ENCODE measurements at places on chromosomes 5 and 9. TPM values are rescaled to one million over a fixed set of nuclear protein-coding genes. Genes with fewer than 3 reads are reported as not detected.

The HAVCR1 gene
- 0.14 TPM for total RNA-seq

The MEGF10 gene
- total RNA-seq = 1.1 TPM

The CARD9 gene
- total RNA-seq = 2.8 TPM

The FREM1 gene
- total RNA-seq = 5.1 TPM

The MELK gene
- total RNA-seq = 26.5 TPM

The YIPF5 gene
- total RNA-seq = 23.6 TPM

- no peak overlapping the region for H3K27ac ChIP-seq
- peaks cover 2% of the 10 kb centered on the region for H3K27me3 ChIP-seq
- H3K4me3 ChIP-seq = no peak overlapping the region
- H3K36me3 ChIP-seq = no peaks in the 10 kb centered on the region
- no peak for DNase-seq
These were observed 284.3 kb upstream of the IRX4 start for GRCh38 chr5:2166979-2167377.

DNA sequence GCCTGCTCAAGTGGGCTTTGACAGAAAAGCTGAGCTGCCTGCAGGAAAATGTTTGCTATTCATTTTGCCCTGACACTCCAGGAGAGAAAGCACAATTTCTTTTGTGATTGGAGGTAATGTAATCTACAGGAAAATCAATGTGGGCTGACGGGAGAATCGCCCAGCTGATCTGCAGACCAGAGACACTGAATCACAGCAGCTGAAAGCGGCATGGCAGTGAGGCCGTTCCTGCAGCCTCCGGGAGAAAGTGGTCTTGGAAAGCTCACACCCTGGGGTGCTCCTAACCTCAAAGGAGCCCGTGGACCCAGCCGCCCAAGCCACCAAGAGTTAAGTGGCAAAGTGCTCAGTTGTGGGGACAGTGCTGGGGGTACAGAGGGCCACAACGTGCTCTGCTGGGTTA, 593.6 kb downstream of the BNC2 start:
- no peak overlapping the region for H3K4me3 ChIP-seq
- H3K27me3 ChIP-seq = no peaks in the 10 kb centered on the region
- H3K36me3 ChIP-seq = no peaks in the 10 kb centered on the region
- no peak overlapping the region for H3K27ac ChIP-seq
- H3K4me1 ChIP-seq = peaks cover 7% of the 10 kb centered on the region
- no peak for DNase-seq

DNA sequence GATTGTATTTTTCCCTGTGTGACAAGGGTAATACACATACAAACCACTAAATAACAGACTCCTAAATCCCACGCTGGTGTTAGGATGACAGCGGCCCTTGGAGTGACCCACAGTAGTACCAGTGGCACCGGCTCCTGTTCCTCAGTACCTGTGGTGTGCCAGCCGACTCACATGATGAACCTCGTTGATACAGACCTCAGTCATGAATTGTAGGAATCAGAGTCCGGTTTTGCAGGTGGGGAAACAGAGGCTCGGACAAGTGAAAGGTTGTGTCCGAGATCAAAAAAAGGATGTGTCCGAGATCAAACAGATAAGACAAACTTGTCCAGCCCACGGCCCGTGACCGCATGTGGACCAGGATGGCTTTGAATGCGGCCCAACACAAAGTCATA, 78.0 kb downstream of the AMBP start:
- no peaks in the 10 kb centered on the region for H3K36me3 ChIP-seq
- no peaks in the 10 kb centered on the region for H3K4me1 ChIP-seq
- H3K27me3 ChIP-seq = no peaks in the 10 kb centered on the region
- H3K4me3 ChIP-seq = no peak overlapping the region
- DNase-seq = no peak

GRCh38 chr5:73266176-73266738, 93.3 kb downstream of the TMEM174 start:
- no peak for DNase-seq
- H3K27me3 ChIP-seq = peaks cover 7% of the 10 kb centered on the region
- H3K4me1 ChIP-seq = no peaks in the 10 kb centered on the region
- no peaks in the 10 kb centered on the region for H3K36me3 ChIP-seq

- no peaks in the 10 kb centered on the region for H3K4me1 ChIP-seq
- DNase-seq = no peak
- peaks cover 41% of the 10 kb centered on the region for H3K27me3 ChIP-seq
- no peak overlapping the region for H3K27ac ChIP-seq
- no peak overlapping the region for H3K4me3 ChIP-seq
These were observed 5.6 kb downstream of the ENHO start for GRCh38 chr9:34517185-34517584.

DNA sequence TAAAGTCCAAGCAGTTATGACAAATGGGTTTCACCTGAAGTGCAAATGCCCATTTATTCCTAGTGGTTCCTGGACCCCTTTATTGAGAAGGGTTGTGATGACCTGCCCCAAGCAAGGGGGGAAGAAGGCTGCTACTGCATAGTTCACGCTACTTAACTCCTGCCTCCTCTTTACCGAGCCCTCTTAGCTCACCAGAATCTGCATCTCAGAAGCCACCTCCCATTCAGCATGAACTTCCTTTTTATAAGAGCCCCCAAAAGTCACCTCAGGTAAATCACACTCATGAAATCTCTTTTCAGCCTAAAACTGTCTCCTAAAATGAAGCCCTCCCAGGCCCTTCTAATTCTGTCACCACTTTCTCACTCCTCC, 26.6 kb upstream of the C9orf72 start:
- H3K27me3 ChIP-seq = no peaks in the 10 kb centered on the region
- H3K4me3 ChIP-seq = no peak overlapping the region
- H3K4me1 ChIP-seq = no peaks in the 10 kb centered on the region
- H3K36me3 ChIP-seq = no peaks in the 10 kb centered on the region
- no peak overlapping the region for H3K27ac ChIP-seq

All from thymus (tissue), 14 donors.